ENCODE measurements at places on chromosomes 3 and 15.

DNA sequence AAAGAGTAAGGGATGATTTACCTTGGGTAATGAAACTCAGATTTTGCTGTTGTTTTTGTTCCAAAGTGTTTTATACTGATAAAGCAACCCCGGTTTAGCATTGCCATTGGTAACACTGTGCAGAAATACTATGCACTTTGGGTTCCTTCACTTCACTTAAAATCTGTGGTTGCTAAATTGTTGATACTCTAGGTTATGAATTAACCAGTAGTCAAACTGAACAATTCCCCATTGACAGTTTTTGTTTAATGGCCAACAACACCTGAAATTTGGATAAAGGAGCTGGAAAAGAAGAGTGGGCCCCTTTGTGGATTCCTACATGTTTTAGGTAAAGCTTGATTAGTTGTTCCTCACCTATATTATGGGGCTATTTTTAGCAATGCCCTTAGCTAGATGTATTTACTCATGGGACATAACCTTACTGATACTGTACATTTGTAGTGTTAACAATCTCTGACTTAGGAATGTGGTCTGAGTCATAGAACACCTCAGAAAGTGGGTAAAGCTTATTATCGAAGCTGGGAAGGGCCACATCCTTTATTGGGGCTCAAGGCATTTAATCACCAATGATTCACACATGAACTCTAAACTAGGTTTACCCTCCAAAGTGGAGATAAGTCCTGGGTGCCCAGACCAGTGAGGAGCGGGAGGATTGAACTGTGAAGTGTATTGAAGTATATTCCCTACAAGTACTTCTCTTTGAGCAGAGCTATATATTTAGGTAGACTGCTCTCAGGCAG, 29.5 kb upstream of the THRB start:
- no peak for DNase-seq

DNA sequence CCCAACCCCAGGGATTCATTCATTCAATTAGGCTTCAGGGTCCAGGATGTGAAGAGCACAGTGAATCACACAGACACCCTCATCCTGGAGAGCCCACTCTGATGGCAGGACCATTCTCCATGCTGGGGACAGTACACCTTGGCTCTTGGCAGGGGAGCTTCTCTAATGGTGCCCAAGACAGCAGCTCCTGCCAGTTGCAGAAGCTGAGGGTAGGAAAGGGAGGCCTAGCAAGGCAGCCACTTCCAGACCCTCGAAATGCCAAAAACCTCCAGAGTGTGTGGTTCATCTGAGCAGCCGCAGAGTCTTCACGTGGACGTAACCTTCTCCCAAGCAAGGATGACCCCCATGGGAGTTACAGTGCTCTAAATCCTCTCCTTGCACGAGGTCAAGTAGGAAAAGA, 186.2 kb downstream of the XXYLT1 start:
- no peak for DNase-seq

- peak; percentile 6 for DNase-seq
Measured at GRCh38 chr15:99651023-99651807, 82.0 kb downstream of the LYSMD4 start.

DNA sequence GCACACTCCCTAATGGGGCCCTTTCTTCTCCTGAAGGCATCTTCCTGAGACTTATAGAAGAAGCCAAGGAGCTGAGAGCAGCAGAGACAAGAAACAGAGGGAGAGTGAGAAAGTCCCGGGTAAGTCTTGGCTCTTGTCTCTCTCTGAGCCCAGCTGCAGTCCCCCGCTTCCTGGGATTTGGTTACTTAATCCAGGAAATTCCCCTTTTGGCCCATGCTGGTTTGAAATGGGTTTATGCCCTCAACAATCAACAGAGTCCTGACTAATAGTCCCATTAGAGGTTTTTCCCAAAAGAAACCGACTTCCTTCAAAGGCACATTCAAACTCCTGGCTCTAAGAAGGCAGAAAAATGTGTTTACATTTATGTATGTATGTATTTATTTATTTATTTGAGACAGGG, 22.0 kb downstream of the TMEM158 start:
- DNase-seq: no peak

GRCh38 chr15:88790486-88790885, 12.8 kb upstream of the ACAN start:
- DNase-seq: no peak

DNA sequence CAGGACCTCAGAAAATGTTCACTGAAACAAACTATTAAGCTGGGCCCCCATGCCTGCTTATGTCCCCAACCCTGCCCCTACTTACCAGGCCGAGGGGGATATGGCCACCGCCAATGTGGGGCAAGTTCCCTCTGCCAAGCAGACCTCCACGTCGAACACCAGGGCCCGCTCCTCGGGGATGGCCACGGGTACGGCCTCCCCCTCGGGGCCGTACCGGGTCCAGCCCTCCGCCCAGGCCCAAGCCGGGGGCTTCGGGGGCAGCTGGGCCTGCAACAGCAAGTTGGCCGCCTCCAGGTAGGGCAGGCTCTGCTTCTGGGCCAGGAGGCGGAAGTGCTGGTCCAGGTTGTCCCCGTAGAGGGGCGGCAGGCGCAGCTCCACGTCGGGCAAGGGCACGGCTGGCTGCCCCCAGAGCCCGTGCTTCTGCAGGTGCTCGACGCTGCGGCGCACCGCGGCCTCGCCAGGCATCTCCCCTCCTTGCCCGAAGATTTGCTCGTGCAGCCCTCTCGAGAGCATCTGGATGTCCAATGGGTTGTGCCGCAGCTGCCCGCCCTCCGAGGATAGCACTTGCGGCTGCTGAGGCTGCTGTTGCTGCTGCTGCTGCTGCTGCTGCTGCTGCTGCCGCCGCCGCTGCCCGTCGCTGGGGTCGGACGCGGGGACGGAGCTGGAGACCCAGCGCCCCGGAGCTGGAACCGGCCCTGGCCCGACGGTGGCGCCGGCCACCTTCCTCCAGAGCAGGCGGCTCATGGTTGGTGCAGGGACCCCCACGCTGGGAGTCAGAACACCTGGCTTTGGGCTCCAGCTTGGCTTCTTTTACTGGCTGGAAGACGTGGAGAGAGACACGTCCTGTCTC, 1.4 kb downstream of the POLG start:
- no peak for DNase-seq

DNA sequence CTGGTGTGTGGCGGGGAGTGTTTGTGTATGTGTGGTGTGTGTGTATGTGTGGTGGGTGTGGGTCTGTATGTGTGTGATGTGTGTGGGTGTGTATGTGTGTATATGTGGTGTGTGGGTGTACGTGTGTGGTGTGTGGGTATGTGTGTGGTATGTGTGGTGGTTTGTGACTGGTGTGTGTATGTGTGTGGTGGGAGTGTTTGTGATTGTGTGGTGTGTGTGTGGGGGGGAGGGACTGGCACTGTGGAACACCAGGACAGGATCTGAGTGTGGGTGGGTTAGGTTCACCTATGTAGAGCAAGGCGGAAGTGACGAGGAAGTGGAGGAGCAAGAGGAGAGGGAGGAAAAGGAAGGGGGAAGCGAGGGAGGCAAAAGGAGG, 510.8 kb downstream of the SHQ1 start:
- no peak for DNase-seq

GRCh38 chr3:100278910-100279309, 18.1 kb downstream of the TBC1D23 start:
- DNase-seq: no peak

DNA sequence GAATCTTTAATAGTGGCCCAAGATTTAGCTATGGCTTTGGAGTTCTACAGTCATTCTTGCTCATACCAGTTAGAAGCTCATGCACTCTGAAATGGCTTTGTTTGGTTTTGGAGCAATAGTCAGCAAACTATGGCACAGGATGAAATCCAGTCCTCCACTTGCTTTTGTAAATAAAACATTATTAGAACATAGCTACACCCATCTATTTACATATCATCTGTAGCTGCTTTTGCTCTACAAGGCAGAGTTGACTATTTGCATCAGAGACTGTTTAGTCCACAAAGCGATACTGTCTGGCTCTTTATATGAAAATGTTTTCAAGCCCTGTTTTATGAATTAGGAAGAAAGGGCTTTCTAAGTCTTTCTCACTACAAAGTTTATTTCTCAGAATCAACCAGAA, 716.9 kb downstream of the AGBL1 start:
- DNase-seq: no peak

DNA sequence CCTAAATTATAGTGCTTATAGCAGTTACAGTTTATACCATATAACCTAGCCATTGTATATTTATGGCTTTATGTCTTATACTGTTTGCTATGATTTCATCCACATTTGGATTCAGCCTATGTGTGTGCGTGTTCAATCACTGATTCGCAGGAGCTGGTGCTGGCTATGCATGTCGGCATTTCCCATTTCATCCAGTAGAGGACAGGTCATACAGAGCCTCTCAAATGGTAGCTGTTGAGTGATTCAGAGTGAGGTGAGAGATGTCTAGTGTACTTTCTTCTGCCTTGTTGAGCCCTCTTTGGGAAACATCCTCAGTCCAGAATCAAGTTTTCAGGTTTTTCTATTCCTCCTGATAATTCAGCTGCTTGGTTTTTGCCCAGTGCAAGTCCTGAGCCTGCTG, 76.1 kb downstream of the FRMD4B start:
- DNase-seq: no peak

GRCh38 chr3:15497964-15498363, 23.5 kb downstream of the COLQ start:
- DNase-seq: no peak

- no peak for DNase-seq
Measured at GRCh38 chr15:67945951-67946700, 106.3 kb upstream of the RNU6-1 start.

DNA sequence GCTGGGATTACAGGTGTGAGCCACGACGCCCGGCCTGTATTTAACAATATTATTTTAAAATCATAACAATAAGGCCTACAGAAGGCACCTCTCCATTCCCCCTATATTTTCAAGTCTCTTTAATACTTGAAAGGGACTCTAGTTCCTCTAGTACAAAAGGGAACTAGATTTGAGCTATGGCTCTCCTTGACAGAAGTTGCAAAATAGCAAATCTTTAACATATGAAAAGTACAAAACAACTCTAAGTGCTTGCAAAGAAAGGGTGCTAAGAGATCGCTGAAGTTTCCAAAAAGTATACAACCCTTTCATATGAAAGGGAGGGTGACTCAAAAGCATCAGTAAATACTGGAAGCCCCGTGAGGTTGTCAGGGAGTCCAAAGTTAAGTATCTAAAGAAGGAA, 23.8 kb downstream of the AP3S2 start:
- DNase-seq: no peak

DNA sequence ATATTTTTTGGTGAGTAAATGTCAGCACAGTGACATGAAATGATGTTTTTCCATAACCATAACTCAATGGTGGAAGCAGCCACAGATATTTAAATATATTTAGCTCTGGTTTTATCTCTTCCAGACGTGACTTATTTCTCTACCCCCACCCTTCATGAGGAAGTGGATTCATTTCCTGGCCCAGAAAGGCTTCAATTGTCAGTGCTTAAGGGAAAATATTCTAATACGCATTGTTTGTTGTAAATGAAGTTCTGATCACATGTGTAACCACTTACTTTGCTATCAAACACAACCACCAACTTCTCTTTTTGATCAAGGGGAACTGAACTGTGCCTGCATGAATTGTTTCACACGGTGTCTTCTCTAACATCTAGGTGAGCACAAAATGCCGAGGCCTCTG, 14.0 kb downstream of the CLDN16 start:
- no peak for DNase-seq

DNA sequence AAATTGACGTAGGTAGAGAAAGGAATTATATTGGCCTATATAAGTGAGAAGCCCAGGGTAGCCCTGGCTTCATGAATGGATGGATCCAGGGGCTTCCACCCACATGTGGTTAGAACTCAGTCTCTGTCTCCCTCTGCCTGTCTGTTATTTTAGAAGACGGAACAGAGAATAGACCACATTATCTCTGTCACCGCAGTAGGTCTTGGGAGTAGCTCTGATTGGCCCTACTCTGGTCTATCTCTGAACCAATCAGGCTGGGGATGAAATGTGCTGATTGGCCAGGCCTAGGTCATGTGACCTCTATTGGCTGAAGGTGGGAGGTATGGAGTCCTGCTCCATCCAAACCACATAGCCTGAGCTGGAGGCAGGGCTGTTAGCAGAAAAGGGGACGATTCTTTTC, 143.0 kb upstream of the PRR23C start:
- DNase-seq: no peak

- DNase-seq: no peak
Measured at GRCh38 chr3:64342940-64343688, 117.8 kb upstream of the PRICKLE2 start.

- no peak for DNase-seq
Measured at GRCh38 chr3:13324835-13325501, 95.2 kb downstream of the NUP210 start.

DNA sequence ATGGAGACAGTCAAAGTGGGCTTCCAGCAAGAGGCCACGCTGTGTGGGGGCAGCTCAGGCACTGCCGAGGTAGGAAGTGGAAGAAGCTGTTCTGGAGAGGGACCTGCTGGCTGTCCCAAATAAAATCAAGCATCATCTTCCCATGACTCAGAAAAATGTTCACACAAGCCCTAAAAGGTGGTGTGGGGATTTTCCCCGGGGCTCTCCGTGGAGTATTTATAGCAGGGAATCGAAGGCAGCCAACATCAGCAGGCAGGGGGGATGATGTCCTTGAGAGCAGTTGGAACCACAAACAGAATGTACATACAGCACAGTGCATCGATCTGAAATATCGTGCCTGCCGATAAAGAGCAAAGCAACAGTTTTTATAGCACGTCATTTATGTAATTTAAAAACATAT, 27.6 kb downstream of the PRR23E start:
- DNase-seq: no peak

- DNase-seq: no peak
Measured at GRCh38 chr3:142866841-142867631, 21.8 kb downstream of the PCOLCE2 start.

DNA sequence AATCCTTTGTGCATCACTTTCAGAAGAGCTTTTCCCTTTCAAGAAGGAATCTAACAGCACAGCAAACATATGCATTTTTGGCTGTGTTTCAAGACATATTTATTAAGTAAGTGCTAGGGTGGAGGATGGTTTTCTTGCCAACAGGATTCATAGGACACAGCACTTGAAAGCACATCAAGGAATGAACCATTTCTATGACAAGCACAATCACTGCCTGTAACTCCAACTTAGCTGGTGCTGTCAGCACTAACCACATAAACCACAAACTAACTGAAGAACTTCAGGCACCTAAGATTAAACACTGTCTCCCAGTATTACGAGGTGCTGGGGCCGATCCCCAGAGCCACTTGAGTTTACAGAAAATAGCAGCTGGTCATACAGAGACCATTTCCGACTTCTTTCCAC, 35.4 kb upstream of the SPRED1 start:
- peak; percentile 1 for DNase-seq

- DNase-seq: no peak
Measured at GRCh38 chr3:53842436-53843194, 3.6 kb downstream of the CHDH start.
